T follicular helper cell (primary cell): ENCODE measurements at places on chromosomes 13 and 19.

DNA sequence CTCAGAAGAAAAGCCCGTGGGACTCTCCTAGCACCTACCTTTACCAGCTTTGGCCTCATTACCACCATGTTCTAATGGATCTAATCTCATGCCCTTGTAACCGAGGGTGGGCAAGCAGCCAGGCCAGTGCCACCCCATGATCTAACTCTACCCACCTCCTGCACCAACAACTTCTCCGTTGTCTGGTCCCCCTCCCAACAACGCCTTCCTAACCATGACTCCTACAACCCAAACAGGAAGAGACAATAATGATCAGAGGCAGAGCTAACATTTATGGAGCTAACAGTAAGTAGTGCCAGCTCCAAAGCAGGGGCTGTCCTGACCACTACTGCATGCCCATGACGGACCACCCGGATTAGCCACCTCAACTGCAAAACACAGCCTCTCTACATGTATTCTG, 3.5 kb downstream of the USP12 start:
- DNase-seq = no peak

DNA sequence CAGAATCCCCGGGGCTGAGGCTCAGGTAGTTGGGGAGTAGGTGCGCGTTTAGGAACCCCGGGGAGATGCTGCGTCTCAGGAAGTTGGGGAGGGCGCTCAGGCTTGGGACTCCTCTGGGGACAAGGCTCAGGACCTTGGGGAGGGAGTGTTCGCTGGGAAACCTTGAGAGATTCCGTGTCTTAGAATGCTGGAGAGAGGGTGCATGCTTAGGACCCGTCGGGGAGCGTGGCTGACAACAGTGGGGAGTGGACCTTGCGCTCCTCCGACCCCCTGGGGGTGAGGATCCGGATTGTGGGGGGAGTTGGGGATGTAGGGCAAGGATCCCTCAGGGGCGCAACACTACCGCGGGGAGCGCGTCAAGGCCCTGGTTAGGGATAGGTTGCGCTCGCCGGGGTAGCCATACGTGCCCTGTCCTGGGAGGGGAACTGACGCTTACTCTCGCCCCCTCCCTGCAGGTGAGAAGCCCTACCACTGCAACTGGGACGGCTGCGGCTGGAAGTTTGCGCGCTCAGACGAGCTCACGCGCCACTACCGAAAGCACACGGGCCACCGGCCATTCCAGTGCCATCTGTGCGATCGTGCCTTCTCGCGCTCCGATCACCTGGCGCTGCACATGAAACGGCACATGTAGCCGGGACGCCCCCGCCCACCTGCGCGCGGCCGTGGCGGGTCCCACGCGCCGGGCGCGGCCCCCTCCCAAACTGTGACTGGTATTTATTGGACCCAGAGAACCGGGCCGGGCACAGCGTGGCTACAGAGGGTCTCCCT, 2.0 kb downstream of the KLF2 start:
- peak; percentile 34 for DNase-seq

DNA sequence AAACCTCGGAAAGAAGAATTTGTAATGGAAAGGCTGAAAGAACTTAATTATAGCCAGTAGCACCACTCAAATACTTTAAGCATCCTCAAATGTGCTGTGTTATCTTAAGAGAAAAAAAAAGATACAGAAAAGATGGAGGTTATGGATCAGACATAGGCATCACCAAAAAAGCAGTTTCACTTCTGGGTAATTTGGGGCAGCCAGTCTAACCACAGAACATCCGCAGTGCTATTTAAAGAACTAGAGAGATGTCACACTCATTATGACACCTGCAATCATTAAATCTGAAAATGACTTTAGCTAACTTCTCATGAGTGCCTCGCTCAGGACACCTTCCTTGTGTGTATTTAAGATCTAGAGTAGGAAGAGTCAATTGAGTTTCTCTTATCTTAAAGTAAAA, 211.8 kb downstream of the RBM26 start:
- DNase-seq = peak; percentile 8

- DNase-seq = no peak
These were observed 481 bp downstream of the FGF22 start for GRCh38 chr19:640161-640558.

DNA sequence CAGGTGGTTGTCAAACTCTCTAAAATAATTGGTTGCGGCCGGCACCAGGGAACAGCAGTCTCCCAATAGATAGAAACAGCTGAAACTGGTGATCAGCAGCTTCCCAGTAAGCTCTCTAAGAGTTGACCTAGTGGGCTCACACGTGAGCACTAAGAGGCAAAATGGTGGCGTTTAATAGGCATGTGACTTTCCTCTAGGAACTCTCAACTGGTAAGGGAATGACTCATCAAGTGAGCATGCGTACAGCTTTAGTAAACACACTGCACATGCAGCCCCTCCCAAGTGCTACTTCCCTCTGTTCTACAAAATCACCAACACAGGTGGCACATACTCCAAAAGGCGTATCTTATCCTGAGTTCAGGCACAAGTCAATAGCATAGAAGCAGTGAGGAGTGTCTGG, 41.7 kb downstream of the TNFSF11 start:
- no peak for DNase-seq

DNA sequence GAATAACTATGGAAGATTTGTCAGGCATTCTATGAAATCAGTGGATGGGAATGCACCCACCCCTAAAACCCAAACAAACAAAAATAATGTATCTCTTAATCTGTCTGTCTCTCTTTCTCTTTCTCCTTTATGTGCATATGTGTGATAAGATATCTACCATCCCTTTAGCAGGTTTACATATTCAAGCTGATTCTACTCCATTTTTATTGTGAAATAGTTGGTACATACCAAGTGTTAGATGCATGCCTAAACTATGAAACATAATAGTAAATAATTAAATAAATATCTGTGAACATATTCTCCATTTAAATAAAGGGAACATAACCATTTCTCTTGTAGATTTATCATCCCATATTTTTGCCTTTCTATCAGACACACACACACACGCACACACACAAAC, 121.8 kb upstream of the PCDH9 start:
- DNase-seq = no peak

- DNase-seq = no peak
These were observed 31.0 kb upstream of the OLFM2 start for GRCh38 chr19:9967326-9967725.

GRCh38 chr19:7200736-7201135, 93.5 kb downstream of the INSR start:
- no peak for DNase-seq

DNA sequence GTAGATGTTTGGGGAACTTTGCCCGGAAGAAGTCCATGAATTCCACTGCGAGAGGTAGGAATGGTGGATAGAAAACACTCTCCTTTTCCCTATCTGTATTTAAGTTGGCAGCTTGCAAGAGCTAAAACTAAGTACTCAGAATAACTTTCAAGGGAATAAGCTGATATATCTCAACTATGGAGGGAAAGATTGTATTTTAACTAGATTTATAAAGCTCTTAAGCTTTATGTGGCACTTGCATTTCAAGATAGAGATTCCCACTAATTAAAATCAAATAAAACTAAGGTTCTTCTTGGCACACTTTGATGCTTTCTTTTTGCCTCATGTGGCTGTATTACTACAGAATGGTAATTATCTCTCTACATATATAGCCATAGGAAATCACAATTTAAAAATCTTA, 149.7 kb upstream of the STARD13 start:
- no peak for DNase-seq

DNA sequence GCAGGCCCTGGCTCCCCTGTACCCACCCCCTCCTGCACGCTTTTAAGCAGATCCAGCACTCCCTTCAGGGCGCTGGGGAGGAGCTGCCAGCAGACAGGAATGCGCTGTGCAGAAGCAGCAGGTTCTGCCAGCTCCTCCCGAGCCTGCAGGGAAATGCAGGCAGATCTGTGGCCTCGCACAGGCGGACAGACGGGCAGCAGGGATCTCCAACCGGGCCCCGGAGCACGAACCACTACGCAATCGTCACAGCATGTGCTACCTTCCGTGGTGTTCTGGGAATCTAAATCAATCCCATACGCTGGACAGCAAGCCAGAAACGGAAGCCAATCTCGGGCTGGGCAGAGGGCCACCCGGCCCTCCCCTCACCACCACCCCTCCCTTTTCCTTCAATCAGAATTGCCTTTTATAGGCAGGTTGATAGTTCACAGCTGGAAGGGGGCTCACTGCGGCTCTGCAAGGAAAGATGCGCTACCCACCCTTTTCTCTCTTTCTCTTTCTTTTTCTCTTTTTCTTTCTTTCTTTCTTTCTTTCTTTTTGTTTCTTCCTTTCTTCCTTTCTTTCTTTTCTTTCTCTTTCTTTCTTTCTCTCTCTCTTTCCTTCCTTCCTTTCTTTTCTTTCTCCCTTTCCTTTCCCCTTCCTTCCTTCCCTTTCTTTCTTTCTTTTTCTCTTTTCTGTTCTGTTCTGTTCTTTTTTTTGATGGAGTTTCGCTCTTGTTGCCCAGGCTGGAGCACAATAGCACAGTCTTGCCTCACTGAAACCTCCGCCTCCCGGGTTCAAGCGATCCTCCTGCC, 99.9 kb downstream of the GNG7 start:
- no peak for DNase-seq

GRCh38 chr13:95406176-95406575, 104.9 kb upstream of the ABCC4 start:
- DNase-seq = no peak

DNA sequence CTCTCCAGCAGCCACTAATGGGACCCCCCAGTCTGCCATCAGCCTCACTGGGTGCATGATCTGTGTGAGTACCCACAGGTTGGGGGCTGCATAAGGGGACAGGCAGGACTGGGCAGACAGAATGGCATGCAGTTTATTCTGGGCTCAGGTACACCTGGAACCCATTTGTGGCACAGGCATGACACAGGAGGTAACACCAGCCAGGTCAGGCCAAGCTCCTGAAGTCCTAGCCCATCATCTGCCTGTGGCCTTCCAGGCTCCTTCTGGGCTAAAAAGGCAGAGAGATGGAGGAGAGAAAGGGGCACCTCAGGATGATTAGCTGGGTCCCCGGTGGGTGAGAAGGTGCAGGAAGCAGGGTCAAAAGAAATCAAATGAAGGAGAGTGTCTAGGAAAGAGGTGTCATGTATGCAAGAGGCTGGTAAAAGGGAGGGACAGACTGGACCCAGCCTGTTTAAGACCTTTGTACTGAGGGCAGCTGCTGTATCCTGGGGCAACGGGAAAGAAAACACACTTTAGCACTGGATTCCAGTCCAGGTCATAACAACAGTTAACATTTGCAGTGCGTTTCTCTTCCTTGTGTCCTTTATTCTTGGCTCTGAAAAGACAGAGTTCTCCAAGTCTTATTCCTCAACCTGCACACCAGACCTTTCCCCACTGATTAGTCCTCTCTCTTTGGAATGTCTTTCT, 20.2 kb upstream of the DGKH start:
- DNase-seq = no peak

GRCh38 chr19:50739132-50739913, 16.2 kb downstream of the CLEC11A start:
- no peak for DNase-seq

DNA sequence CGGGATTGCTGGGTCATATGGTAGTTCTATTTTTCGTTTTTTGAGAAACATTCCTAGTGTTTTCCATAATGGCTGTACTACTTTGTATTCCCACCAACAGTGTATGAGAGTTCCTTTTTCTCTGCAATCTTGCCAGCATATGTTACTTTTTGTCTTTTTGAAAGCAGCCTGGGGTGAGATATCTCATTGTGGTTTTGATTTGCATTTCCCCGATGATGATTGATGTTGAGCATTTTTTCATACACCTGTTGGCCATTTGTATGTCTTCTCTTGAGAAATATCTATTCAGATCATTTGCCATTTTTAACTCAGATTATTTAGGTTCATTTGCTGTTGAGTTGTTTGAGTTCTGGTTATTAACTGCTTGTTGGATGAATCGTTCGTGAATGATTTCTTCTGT, 18.5 kb upstream of the ATP12A start:
- DNase-seq = no peak

GRCh38 chr19:7224209-7224686, 70.0 kb downstream of the INSR start:
- no peak for DNase-seq

DNA sequence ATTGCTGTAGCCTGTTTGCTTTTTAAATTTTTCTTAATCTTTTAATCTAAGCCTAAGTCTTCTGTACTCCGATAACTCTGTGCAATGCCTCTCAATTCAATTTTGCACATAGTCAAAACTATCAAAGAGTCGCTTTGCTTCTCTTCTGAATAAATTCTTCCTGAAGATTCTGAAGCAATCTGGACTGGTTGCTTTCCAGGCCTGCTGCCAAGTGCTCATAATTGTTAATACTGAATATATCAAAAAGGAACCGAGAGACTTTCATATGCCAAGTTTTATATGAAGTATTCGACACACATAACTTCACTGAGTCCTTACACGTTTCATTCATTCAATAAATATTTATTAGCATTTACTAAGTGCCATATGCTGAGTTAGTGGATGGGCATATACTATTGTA, 91.3 kb downstream of the EDNRB start:
- DNase-seq = no peak

GRCh38 chr19:55663846-55664536, 9.2 kb downstream of the U2AF2 start:
- no peak for DNase-seq

GRCh38 chr13:44165889-44166496, 207.6 kb upstream of the SERP2 start:
- DNase-seq = no peak

GRCh38 chr13:52707375-52707774, 32.2 kb downstream of the CNMD start:
- no peak for DNase-seq

- no peak for DNase-seq
These were observed 295.8 kb downstream of the NDFIP2 start for GRCh38 chr13:79776531-79777295.

GRCh38 chr13:43116242-43116641, 92.9 kb downstream of the DNAJC15 start:
- DNase-seq = no peak

- no peak for DNase-seq
These were observed 418.9 kb downstream of the FGF14 start for GRCh38 chr13:101982903-101983302.

DNA sequence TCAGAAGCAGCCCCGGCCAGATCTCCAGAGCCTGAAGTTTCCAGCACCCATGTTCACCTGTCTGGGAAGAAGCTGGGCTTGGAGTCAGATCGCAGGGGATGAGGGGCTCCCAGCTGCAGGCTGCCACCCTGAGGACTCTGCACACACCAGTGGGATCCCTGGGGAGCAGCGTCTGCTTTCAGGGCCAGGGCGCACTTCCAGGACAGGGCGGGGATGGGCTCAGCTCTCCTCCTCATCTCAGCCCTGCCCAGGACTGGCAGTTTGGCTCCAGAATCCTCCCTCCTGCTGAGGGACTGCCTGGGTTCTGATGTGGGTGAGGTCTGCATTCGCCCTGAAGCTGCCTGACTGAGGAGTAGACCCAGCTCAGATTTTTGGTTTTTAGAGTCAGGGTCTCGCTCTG, 3.5 kb downstream of the SLC7A9 start:
- no peak for DNase-seq

GRCh38 chr19:11872624-11873023, 15.0 kb upstream of the ZNF69 start:
- no peak for DNase-seq

- no peak for DNase-seq
These were observed 24.2 kb downstream of the NEK5 start for GRCh38 chr13:52104624-52105023.

- DNase-seq = no peak
These were observed 6.4 kb downstream of the KLF16 start for GRCh38 chr19:1856698-1857603.

- no peak for DNase-seq
These were observed 562.1 kb upstream of the PCDH9 start for GRCh38 chr13:67792151-67792676.
